ENCODE measurements at places on chromosomes 12 and 14.

DNA sequence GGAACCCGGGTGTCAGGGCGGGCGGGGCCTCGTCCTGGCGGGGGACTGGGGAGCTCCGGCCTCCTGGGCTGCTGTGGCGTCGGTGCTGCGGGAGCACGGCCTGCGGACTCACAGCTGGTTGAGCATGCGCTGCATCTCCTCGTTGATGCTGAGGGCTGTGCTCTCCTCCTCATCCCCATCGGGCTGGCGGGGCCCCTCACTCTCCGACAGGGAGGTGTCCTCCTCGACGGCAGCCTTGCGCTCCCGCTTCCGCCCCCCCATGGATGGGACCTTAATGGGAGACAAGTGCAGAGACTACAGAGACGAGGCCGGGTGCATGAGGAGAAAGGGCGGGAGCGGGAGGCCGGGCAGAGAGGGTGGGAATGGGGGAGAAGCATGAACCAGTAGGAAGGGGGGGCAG is 7.3 kb downstream of the IFFO1 start:
- DNase-seq = peak; percentile 91

DNA sequence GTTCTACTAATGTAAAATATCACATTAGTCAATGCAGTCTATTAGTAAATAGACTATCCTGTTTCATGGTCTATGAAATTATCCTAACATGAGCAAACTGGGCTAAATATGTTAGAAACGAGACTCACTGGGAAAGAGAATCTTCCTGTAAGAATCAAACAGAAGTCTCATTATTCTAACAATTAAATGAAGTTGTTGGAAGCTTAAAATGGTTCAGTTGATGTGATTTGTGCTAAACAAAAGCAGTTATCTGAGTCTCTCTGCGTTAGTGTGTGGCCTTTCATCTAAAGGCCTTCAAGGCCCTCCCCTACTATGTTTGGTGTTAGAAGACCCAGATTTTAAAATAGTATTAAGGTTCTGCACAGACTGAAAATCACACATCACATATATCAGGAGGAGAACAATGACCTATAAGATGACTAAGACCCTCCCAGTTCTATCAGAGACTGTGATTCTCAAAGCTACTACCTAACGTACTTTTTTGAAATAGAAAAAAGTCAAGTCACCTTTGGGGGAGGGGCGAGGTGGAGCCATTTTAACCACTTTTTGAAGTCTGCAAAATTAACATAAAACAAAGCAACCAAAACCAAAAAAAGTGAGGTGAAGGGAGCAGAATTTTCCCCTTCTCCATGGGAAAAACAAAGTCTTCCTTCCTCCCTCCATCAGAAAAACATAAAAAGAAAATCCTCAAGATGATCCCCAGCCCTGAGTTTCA is 82.3 kb downstream of the DENND5B start:
- no peak for DNase-seq

DNA sequence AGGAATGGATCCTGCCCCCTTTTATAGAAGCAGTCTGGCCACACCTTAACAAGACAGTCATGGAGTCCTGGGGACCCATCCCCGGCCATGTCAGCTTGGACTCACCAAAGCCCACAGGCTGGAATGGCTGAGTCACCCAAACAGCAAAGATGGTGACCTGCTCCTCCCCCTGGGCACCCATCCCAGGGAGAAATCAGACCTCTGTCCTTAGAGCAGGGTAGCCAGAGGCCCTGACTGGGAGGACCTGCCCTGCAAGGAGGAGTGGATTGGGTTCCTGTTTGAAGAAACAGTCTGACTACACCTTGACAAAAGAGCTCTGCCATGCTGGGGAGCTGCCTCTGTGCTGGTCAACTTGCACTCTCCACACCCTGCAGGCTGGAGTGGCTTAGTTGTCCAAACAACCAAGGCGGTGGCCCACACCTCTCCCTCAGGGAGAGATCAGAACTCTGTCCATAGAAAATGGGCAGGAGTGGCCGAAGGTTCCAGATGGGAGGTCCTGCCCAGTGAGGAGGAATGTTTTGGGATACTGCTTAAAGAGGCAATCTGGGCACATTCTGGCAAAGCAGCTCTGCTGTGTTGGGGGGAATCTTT is 16.6 kb downstream of the MGP start:
- DNase-seq = no peak

DNA sequence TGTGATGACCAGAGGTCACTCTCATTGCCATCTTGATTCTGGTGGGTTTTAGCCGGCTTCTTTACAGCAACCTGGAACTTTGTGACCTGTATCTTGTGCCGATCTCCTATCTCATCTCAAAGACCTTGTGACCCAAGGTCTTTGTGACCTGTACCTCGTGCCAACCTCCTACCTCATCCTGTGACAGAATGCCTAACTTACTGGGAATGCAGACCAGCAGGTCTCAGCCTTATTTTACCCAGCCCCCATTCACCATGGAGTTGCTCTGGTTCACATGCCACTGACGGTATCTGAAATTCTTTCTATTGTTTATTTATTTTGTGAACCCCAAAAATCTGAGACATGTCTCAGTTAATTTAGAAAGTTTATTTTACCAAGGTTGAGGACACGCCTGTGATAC is 7.4 kb upstream of the HSPB8 start:
- no peak for DNase-seq

DNA sequence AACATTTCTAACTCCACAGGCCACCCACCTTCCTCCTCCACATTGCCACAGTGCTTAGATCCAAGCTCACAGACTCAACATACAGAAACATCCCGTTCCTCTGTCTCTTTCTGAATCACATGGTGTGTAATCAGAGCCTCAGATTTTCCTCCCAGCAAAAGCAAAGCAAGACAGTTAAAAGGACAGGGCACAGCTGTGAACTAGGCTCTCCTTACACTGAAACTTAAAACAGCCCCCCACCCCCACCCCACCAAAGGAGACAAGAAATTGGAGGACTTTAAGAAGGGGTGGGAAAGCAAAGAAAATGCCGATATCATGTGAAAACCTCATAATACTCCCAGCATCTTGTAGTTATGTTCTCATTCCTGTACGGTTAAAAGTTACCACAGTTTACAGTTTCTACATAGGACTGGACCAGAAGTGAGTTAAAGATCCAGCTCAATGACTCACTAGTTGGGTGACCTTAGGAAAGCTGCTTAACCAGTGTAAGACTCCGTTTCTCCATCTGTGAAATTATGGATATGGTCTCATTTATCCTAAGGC is 4.8 kb downstream of the YBX3 start:
- no peak for DNase-seq
